Stimulated activated CD4-positive, alpha-beta T cell treated with anti-CD3 and anti-CD28 coated beads, Interleukin-1b, Interleukin-23, amount 100 ng/mL, for 48 hours (primary cell): ENCODE measurements at places on chromosomes 13 and 19.

DNA sequence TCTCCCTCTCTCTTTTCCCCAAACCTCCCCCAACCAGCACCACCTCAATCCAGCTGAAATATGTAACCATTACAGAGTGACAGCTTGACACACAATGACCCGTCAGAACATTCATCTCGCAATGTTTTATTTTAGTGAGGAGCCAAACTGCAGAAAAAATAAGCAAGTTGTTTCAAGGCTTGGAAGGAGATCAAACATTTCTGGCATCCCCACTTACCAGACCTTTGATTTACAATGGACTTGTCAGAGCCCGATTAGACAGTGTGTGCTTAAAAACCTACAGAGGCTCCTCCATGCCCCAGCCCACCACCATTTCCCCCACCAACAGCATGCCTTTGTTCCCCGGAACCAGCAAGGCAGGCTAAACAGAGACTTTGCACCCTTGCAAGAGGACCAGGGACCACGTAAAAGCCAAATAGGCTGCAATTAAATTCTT, 382.8 kb upstream of the ZNF507 start:
- DNase-seq: no peak

DNA sequence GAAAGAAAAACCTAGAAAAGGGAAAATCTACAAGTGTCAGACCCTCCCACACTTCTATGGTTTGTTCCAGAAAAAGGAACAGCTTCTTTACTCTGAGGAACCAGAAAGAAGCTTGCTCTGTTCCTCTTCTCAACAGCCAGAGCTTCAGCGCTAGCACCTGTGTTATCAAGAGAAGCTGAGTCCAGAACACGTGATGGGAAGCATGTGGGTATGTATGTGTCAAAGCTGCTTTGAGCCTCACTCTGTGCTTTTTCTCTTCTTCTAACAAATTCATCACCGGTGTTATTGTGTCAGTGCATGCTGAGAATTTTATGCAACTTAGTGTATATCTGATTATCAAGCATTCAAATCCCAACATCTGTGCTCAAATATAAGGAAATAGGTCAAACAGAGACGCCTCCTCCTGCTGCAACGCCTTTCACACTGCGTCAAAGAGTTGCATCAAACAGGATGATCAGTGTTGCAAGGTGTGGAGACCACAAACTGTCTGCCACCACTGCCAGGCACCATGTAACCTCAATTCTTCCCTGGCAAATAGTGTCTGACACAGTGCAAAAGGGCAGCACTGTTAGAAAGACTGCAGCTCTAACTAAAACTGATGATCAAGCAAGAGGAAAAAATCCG, 83.9 kb downstream of the LRRC63 start:
- peak; percentile 64 for DNase-seq

DNA sequence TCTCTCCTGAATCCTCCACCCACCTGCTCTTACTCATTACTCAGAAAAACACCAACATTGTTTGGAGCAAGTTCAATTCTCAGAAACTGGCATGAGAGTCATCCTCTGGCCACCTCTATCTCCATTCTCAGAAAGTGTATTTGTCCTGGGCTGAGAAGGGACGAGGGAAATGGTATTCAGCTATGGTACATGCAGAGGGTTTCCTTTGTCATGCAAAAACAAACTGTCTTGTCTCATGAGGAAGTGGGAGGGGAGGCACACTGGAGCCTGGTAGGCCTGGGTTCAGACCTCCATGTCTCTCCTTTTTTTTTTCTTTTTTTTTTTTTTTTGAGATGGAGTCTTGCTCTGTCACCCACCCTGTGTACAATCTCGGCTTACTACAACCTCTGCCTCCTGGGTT, 31.9 kb upstream of the LILRA2 start:
- DNase-seq: no peak

GRCh38 chr19:49116544-49116943, 2.4 kb downstream of the LIN7B start:
- no peak for DNase-seq

DNA sequence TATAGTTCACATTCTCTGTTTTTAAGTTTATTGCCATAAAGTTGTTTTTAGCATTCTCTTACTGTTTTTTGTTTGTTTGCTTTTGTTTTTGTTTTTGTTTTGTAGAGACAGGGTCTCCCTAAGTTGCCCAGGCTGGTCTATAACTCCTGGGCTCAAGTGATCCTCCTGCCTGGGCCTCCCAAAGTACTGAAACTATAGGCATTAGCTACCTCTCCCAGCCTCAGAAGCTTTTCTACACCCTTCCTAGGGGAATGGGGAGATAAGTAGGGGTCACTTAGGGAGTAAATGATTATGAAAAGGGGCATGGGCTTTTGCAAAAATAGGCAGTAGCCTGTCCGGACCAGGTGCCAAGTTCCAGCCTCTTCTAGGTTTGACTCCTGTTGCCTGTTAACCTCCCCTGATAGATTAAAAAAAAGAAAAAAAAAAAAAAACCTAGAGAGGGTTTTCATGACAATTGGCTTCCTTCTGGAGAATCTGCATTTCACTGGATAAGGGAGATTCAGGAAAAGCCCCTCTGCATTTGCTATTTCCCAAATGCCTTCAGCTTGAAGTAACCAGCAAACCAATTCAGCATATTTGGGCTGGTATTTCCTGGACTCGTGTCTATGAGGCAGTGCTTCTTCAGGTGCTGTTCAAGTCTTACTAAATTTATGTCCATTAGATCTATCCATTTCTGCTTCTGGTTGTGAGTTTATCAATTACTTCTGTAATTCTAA, 216.8 kb downstream of the TM9SF2 start:
- no peak for DNase-seq

GRCh38 chr19:55116859-55117662, at the start of gene PPP1R12C:
PPP1R12C (minus strand) TSS chr19:55117637; CDS start chr19:55117543, 94 bp downstream.
- DNase-seq: peak; percentile 17

- no peak for DNase-seq
Observed at GRCh38 chr13:47628666-47629065, 372.4 kb downstream of the SUCLA2 start.

- DNase-seq: no peak
Observed at GRCh38 chr13:110230661-110231347, 76.2 kb downstream of the COL4A1 start.

DNA sequence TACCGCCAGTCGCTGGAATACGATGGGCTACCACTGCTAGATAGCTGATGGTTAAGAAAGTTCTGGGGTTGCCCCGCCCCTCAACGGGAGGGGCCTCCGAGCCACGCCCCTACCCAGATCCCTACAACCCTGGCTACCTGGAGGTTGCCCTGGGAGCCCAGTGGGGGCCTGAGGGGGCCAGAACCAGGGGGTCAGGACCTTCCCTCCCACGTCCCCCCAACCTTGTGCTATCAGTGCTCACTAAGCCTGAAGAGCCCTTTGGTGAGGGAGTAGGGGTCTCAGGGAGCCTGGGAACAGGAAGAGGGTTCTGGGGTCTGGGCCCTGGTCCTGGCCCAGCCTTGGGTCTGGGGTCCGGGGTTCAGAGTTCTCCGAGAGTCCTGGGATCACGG, 8.9 kb downstream of the OCEL1 start:
- DNase-seq: peak; percentile 62

DNA sequence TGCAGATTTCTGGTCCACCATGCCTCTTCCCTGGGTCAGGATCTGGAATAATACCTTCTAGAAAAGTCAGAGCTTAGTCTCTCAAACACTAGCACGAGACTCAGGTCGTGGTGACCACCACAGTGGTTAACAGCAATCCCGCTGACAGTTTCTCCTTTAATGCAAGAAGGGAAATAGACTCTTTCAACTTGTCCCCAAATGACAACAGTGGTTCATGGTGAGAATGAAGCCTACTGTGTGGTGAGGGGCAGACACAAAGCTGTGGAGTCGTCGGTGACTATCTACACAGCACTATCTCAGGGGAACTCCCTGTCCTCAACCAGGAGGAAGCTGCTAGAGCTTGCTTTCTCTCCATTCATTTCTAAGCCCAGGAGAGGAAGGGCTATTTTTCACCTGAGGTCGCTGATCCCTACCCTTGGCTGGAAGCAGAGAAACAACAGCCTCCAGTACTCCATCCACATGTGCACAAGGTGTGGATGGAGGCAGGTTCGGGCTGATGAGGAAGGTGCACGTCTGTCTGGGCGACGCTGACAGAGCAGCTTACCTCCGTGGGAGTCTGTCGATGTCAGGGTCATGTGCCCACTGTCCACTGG, 72.4 kb downstream of the STK24 start:
- peak; percentile 37 for DNase-seq

GRCh38 chr19:16611121-16611520, 16.9 kb downstream of the MED26 start:
- DNase-seq: no peak

DNA sequence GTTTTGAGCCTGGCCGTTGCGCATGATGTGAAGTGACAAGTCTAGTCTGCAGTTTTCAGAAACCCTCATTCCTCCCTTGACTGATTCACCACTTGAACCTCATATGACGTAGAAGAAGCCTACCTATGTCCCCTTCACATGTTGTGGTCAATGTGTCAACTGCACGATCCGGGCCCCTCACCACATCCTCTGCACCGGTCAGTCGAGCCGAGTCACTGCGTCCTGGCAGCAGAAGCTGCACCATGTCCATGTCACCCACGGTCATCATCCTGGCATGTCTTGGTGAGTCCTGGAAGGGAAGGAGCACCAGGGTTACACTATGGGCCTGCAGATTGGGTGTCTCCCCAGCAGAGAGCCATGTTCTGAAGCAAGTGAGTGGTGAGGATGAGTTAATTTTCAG, at the start of gene KIR2DL4:
TSS of gene KIR2DL4 (plus strand) at position 201 of the 400 bp plus-strand sequence. CDS start at position 243, 42 bp downstream.
- no peak for DNase-seq

- no peak for DNase-seq
Observed at GRCh38 chr13:47665043-47665442, 336.0 kb downstream of the SUCLA2 start.

DNA sequence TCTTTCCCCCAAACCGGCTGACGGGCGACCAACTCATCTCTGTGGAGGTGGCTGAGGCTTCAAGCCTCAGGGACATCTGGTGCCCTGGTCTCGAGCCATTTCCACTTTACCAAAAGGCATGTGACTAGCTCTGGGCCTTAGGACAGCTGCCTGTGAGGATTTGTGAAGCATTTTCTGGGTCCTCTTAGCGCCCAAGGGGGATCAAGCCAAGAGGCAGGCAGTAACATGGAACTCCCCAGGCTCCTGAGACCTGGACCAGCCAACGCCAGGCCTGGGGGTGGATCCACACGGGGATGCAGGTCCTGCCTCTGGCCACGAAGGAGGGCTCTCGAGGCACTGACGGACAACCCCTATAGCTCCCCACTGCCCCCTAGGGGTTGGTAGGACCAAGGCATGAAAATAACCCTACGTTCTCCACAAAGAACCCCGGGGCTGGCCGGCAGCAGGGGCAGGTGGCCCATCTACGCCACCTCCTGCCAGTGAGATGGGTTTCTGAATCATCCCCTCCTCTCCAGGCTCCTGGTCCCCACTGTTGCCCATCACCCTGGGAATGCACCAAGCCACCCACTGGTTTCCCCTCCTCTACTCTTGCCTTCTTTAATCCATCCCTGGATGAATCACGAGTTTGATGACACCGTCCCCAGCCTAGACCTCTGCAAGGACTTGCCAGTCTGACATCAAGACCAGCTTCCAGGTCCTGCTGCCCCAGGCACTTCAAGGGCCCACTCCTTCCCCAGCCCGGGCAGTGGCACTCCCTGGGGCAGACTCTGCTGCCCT, 7.0 kb upstream of the MYDGF start:
- DNase-seq: peak; percentile 30

GRCh38 chr19:4444765-4445741, 12.5 kb downstream of the UBXN6 start:
- no peak for DNase-seq

- no peak for DNase-seq
Observed at GRCh38 chr19:33727331-33727998, 69.2 kb upstream of the KCTD15 start.

DNA sequence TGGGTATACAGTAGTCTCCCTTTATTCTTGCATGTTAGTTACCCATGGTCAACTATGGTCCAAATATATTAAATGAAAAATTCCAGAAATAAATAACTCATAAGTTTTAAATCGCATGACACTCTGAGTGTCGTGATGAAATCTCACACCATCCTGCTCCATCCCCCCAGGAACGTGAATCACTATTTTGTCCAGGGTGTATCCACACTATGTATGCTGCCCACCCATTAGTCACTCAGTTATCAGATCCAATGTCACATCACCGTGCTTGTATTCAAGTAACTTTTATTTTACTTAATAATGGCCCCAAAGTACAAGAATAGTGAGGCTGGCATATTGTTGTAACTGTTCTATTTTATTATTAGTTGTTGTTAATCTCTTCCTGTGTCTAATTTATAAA, 115.8 kb upstream of the SERP2 start:
- no peak for DNase-seq

DNA sequence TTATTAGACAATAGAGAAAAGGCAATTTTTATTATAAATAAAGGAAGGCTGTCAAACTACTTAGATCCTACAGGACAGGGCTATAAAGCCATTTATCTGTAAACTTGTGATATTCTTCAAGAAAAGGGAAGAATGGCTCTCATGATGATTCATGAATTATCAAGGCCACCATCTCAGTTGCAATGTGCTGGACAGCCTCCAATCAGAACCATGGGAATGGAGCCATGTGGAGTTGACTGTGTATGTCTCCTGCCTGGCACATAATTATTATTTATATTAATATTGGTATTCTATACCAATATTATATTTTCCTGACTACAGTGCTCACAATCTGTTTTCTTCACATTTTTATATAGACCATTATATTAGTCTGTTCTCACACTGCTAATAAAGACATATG, 560.5 kb upstream of the MIR17HG start:
- no peak for DNase-seq

DNA sequence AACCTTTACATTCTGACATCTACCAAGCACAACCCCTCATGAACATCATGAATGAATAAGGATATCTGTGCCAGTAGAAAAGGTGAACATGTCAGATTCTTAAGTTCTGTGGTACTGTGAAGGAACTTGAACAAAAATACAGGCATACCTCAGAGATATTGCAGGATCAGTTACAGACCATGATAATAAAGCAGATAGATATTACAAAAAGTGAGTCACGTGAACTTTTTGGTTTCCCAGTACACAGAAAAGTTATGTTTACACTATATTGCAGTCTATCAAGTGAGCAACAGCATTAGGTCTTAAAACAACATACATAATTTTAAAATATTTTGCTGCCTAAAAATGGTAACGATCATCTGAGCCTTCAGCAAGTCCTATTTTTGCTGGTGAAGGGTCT, 101.2 kb downstream of the DIAPH3 start:
- no peak for DNase-seq

GRCh38 chr13:33612641-33613638, 205.0 kb upstream of the RFC3 start:
- peak; percentile 60 for DNase-seq

- no peak for DNase-seq
Observed at GRCh38 chr19:33872445-33873320, 76.0 kb downstream of the KCTD15 start.

DNA sequence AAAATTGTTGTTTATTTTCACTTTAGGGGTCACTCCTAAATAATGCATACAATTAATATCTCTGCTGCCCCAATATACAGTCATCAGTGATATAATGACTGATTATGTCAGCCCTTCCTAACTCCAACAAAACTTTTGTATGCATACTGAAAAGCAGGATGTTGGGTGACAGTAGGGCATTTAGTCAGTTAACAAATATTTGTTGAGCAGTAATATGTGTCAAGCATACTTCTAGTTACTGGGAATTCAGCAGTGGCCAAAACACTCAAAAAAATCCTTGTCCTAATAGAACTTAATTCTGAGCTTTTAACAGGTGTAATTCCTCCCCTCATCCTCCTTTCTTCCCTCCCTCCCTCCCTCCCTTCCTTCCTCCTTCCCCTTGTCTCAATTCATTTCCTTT, 560.7 kb upstream of the KLHL1 start:
- DNase-seq: no peak
